ENCODE measurements at places on chromosomes 2 and 18. TPM values are rescaled to one million over a fixed set of nuclear protein-coding genes. Genes with fewer than 3 reads are reported as not detected.

Gene RUFY4
- total RNA-seq = not detected

Gene INHA
- 4.1 TPM for total RNA-seq

Gene FNDC4
- total RNA-seq = 9.0 TPM

Gene ABCB11
- not detected for total RNA-seq

Gene ARHGEF33
- not detected for total RNA-seq

Gene SDC1
- total RNA-seq = 47.5 TPM

Gene COL4A4
- not detected for total RNA-seq

Gene IL1R1
- 48.3 TPM for total RNA-seq

Gene SUCLG1
- 177 TPM for total RNA-seq

Gene SELENOI
- 66.0 TPM for total RNA-seq

Gene NCL
- total RNA-seq = 1,144 TPM

Gene OTX1
- total RNA-seq = 3.0 TPM

Gene CHRNA1
- total RNA-seq = not detected

Gene LOXHD1
- total RNA-seq = not detected

GRCh38 chr2:176283291-176284068 lies 14.2 kb downstream of the MTX2 start:
- no peaks in the 10 kb centered on the region for H3K27me3 ChIP-seq
- peaks cover 12% of the 10 kb centered on the region for H3K4me1 ChIP-seq
- no peak overlapping the region for H3K27ac ChIP-seq
- H3K4me3 ChIP-seq = no peak overlapping the region
- DNase-seq = no peak

DNA sequence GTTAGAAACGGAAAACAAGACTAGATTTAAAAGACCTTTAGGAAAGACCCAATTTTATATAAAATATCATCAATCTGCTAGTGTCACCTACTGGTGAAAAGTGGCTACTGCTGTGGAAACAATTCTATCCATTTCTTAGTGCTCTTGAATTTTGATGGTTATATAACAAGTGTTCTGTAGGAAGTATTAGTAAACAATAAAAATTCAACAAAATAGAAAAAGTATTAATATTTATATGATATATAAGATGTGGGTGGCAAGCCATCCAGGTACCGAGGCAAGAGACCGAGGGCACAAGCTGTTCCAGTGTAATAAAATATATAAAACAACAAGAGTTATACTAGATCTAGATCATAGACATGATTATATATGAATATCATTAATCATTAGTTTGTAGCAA lies 6.2 kb upstream of the TMEM87B start:
- no peak overlapping the region for H3K27ac ChIP-seq
- H3K36me3 ChIP-seq = no peaks in the 10 kb centered on the region
- DNase-seq = peak; percentile 71

DNA sequence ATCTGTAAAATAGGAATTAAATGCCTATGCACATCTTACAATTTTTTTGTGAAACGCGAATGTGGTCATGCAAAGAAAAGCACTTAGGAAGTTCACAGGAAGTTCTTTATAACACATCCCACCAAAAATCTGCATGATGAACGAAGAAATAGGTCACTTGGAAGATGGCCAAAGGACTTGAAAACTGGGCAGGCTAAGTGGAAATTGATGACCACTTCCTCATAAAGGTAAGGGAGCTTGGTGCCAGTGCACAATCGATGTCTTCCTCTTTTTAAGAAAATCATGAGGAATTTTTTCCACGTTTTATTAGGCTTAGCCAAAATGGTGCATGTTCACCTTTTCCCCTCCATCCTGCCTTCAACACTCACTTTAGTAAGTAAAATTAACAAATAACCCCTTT lies 8.2 kb upstream of the NT5C1B start:
- no peaks in the 10 kb centered on the region for H3K4me1 ChIP-seq
- H3K27ac ChIP-seq = no peak overlapping the region
- H3K36me3 ChIP-seq = no peaks in the 10 kb centered on the region
- DNase-seq = no peak
- H3K27me3 ChIP-seq = no peaks in the 10 kb centered on the region
- no peak overlapping the region for H3K4me3 ChIP-seq

GRCh38 chr2:136116813-136117390 lies 1.0 kb downstream of the CXCR4 start:
- no peaks in the 10 kb centered on the region for H3K27me3 ChIP-seq
- H3K4me1 ChIP-seq = peaks cover 8% of the 10 kb centered on the region
- H3K36me3 ChIP-seq = no peaks in the 10 kb centered on the region
- no peak for DNase-seq
- H3K27ac ChIP-seq = no peak overlapping the region

- H3K4me3 ChIP-seq = no peak overlapping the region
- DNase-seq = no peak
- H3K4me1 ChIP-seq = no peaks in the 10 kb centered on the region
- H3K27ac ChIP-seq = no peak overlapping the region
- no peaks in the 10 kb centered on the region for H3K36me3 ChIP-seq
- no peaks in the 10 kb centered on the region for H3K27me3 ChIP-seq
Measured at GRCh38 chr2:182019731-182020130, 34.1 kb downstream of the PPP1R1C start.

DNA sequence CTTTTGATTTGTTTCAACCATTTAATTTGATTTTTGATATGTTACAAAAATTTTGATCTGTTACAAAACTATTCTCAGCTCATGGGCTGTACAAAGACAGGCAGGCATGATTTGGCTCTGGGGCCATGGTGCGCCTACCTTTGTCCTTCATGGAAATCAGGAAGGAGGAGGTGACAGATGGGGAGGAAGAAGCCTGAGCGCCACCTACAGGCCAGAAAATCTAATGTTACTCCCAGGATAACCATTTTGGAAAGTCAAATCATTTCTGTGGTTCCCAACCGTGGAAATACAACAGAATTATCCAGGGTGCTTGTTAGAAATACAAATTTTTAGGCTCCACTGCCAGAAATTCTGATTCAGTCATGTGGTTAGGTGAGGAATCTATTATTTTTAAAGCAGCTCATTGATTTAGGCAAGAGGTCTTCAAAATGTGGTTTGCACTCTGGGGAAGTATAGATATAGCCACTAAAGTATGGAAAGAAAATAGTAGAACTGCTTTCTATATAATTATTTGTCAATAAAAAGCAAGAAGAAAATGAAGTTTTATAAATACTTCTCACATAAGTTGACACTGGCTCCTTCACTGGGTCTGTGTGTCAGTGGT lies 93.9 kb downstream of the EVA1A start:
- DNase-seq = peak; percentile 39
- H3K27me3 ChIP-seq = no peaks in the 10 kb centered on the region
- no peaks in the 10 kb centered on the region for H3K36me3 ChIP-seq
- H3K27ac ChIP-seq = no peak overlapping the region
- H3K4me1 ChIP-seq = peaks cover 28% of the 10 kb centered on the region

- no peak overlapping the region for H3K4me3 ChIP-seq
- H3K27ac ChIP-seq = no peak overlapping the region
- H3K4me1 ChIP-seq = peaks cover 30% of the 10 kb centered on the region
- H3K36me3 ChIP-seq = peaks cover 16% of the 10 kb centered on the region
- H3K27me3 ChIP-seq = no peaks in the 10 kb centered on the region
- DNase-seq = no peak
Measured at GRCh38 chr2:158518084-158518483, 61.3 kb downstream of the PKP4 start.

DNA sequence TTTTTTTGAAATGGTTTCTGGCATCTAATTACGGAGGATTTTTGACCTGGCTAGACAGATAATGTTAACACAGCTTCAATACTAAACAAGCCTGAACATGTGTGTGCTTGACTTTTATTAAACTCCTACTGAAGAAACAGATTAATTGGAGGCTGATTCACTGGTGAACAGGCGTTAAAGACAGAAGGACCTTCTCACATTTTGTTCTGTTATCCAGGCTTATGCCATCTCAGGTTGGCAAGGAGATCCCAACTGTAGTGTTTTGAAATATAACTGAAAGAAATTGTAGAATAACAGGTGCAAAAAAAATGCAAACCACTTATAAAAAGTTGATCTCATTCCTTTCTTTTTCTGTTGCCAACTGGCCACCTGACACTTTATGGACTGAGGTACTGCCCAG lies 269.6 kb downstream of the ARHGAP15 start:
- H3K36me3 ChIP-seq = no peaks in the 10 kb centered on the region
- no peak overlapping the region for H3K4me3 ChIP-seq
- no peaks in the 10 kb centered on the region for H3K27me3 ChIP-seq
- H3K27ac ChIP-seq = no peak overlapping the region
- H3K4me1 ChIP-seq = no peaks in the 10 kb centered on the region
- DNase-seq = no peak

DNA sequence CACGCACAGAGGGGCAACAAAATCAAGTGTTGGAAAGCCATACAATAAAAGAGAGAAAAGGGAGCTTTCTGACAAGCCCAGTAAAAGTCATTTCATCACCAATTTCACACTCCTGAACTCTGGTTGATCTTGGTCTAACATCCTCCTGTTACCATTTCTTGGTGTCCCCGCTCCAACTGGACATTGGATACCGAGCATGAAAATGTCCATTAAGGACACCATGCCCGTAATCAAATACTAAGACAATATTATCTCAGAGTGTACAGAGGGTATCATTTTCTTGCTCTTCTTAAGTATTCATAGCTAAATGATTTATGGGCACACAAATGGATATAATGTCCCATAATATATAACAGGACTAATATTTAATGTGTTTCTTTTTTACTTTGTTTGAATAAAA lies 218.9 kb downstream of the EPHA4 start:
- H3K27me3 ChIP-seq = no peaks in the 10 kb centered on the region
- H3K27ac ChIP-seq = no peak overlapping the region
- H3K4me3 ChIP-seq = no peak overlapping the region
- no peaks in the 10 kb centered on the region for H3K36me3 ChIP-seq
- H3K4me1 ChIP-seq = no peaks in the 10 kb centered on the region

- H3K27me3 ChIP-seq = no peaks in the 10 kb centered on the region
- peak overlapping the region; percentile 49 for H3K27ac ChIP-seq
- peak; percentile 72 for DNase-seq
- H3K4me3 ChIP-seq = no peak overlapping the region
- H3K4me1 ChIP-seq = peaks cover 57% of the 10 kb centered on the region
Measured at GRCh38 chr18:28086670-28087552, 90.0 kb downstream of the CDH2 start.

- no peaks in the 10 kb centered on the region for H3K36me3 ChIP-seq
- H3K4me1 ChIP-seq = peaks cover 94% of the 10 kb centered on the region
- H3K4me3 ChIP-seq = peak overlapping the region; percentile 42
- DNase-seq = peak; percentile 100
Measured at GRCh38 chr2:166134252-166135151, 6.7 kb upstream of the SCN1A start.

DNA sequence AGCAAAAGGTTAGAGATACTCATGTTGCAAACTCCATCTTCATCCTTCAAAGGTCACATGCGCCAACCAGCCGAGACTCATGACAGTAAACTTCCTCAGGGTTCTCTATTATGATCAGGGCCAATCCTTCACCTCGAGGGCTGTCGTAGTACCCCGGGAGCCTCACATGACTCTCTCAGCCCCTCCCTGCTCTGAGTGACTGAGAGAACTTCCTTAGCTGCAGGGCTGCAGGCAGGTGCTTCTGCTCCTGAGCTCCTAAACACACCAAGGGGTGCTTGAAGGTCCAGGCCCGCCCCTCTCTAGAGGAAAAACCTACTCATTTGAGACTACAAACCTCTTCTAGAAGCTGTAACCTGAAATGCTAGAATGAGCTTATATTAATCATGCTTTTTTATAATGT lies 48.2 kb downstream of the LONRF2 start:
- peaks cover 31% of the 10 kb centered on the region for H3K27me3 ChIP-seq
- no peaks in the 10 kb centered on the region for H3K36me3 ChIP-seq
- no peak for DNase-seq
- H3K4me3 ChIP-seq = no peak overlapping the region

DNA sequence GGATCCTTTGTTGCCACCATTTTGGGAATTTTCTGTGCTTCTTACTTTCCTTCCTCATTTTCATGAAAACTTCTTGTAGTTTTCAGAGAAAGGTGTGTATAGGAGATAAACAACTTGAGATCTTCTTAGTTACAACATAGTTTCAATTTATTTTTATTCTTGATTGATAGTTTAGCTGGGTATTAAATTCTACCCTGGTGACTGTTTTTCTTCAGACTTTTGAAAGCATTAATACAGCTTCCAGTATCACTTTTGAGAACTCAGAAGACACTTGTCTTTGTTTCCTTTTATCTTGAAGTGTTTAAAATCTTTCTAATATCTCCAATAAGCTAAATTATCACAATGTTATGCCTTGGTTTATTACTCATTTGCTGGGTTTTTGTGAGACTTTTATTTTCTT lies 167.5 kb upstream of the DPP10 start:
- H3K36me3 ChIP-seq = no peaks in the 10 kb centered on the region
- no peaks in the 10 kb centered on the region for H3K4me1 ChIP-seq
- no peak for DNase-seq
- no peak overlapping the region for H3K4me3 ChIP-seq

DNA sequence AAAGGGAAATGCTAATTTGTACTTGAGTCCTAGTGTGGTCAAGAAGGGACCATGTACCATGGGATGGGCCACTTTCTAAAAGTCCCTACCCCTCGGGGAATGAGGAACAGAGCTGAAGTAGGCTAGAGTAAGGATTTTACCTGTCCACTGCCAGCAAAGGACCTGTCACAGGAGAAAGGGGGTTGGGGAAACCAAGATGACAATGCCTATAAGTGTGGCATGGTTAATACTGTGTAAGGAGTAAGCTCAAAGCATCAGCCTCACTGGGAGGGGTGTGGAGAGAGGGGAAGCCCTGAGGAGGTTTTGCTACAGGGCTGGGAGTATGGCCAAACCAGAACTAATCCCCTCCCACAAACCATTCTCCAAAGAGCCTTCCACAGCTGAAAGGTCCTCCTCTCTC lies 15.8 kb downstream of the GKN2 start:
- H3K36me3 ChIP-seq = no peaks in the 10 kb centered on the region
- H3K27me3 ChIP-seq = no peaks in the 10 kb centered on the region
- no peaks in the 10 kb centered on the region for H3K4me1 ChIP-seq
- no peak overlapping the region for H3K4me3 ChIP-seq
- no peak overlapping the region for H3K27ac ChIP-seq
- DNase-seq = no peak

GRCh38 chr18:5756823-5757222 lies 138.5 kb downstream of the TMEM200C start:
- H3K27me3 ChIP-seq = no peaks in the 10 kb centered on the region
- H3K4me3 ChIP-seq = no peak overlapping the region
- H3K4me1 ChIP-seq = no peaks in the 10 kb centered on the region

DNA sequence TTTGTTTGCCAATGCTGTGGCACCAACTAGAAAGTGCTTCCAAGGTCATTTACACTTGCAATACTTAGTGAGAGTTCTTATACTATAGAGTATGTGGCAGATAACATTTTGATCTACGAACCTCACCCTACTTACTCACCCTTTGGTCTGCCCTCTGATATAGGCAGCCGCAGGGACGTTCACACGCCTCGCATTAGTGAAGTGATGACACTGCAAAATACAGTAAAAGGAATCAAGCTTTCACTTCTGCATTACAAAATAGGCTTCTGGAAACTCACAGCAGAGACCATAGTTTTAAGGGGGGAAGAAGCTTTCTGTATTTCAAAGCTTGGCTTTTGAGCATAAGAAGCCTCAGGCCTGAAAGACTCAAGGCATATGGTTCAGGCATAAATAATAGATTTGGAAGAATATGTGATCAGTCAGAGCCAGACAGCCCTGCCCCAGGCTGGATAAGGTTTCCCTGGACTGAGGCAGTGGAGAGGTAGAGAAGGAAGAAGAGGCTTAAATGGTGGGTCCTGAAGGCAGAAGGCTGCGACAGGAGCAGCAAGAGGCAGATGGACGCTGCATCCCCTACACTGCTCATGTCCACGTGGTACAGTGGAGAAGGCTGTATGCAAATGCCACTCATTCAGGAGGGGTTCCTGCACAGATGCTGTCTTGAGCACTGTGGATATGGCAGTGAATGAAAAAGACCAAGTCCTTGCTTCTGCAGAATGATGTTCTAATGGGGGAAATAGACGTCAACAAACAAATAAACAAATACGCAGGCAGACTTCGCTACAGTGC lies 63.1 kb downstream of the FECH start:
- no peak for DNase-seq
- no peaks in the 10 kb centered on the region for H3K27me3 ChIP-seq
- H3K27ac ChIP-seq = no peak overlapping the region
